Activated CD4-positive, alpha-beta memory T cell treated with anti-CD3 and anti-CD28 coated beads for 36 hours (primary cell): ENCODE measurements at places on chromosomes 2 and 18. TPM values are rescaled to one million over a fixed set of nuclear protein-coding genes. Genes with fewer than 3 reads are reported as not detected.

DNA sequence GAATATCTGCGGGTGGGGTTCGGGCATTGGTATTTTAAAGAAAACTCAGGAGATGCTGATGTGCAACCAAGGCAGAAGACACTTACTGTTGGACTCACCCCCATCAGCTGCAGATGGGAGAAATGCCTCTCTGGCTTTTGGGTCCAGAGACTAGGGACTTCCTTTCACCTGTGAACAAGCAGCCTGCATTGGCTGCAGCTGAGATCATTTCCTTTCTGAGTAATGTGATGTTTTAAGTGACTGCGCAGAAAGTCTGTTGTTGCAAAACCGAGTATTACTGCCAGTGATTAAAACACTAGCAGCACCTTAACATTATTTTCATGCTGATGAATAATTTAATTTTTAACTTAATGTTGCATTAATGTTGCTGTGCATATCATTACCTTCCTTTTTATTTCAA is 143.0 kb downstream of the TSN start:
- DNase-seq, result no peak

GRCh38 chr2:230258483-230258882 is 32.9 kb downstream of the SP140 start:
- no peak for DNase-seq

GRCh38 chr2:134716721-134717243 is 2.0 kb downstream of the TMEM163 start:
- DNase-seq, result no peak

GRCh38 chr18:11379660-11380059 is 229.7 kb upstream of the SLC35G4 start:
- no peak for DNase-seq

The PREPL gene
- total RNA-seq, result 32.1 TPM
